ENCODE measurements at places on chromosomes 5 and 9.

- DNase-seq, result no peak
Observed at GRCh38 chr5:87885758-87886157, 382.9 kb downstream of the TMEM161B start.

DNA sequence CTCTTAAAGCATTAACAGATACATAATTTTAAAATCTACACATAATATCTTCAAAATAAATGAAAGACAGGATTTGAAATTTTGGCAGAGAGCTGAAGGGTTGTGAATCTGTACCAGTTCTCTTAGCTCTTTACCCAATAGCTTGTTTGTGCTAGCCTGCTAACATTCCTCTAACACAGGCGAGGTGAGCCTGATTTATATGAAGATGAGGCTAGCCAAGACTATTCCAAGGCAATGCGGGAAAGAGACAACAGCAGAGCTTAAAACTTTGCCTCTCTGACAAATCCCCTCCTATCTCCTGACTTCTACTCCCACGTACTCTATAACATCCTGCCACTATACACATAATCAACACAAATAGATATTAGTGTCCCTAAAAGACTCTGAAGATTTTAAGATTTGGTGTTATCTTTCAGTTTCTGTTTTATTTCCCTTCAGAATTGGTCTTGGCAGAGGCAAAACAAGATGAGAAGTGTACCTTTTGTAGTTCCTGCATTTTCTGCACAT lies 745.6 kb upstream of the ZNF608 start:
- no peak for DNase-seq

DNA sequence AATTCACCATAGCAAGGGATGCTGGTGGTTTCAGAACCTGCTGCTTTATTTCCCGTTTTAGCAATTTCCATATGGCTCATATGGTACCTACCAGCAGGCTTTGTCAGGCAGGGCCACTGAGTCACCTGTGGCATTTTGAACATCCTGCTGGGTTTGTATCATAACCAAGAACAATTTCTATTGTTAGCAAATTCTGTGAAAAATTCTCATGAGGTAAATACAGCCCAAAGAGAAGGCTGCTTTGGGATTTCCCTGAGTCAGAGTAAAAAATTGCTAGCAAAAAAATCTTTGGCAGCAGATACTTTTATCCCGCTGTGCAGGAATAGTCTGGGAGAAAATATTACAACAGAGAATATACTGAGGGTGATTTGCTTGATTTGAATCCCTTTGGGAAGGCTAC lies 52.7 kb downstream of the PRR16 start:
- no peak for DNase-seq

DNA sequence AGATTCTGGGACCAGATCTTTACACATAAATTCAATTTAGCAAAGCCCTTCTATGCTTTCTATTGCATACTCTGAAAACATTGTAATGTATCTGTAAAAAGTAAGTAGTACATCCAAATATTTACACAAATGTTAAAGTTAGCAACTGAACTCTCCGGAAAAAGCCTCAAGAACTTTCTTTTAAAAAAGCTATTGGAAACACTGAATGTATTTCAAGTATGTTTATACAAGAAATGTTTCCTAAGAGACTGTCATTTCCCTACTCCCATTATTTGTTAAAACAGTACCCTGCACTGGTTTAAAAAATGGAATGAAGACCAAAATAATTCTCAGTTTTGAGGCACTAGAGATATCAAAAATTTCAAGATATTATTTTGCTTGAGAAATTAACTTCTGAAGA lies 44.8 kb upstream of the TRIM36 start:
- DNase-seq, result no peak

DNA sequence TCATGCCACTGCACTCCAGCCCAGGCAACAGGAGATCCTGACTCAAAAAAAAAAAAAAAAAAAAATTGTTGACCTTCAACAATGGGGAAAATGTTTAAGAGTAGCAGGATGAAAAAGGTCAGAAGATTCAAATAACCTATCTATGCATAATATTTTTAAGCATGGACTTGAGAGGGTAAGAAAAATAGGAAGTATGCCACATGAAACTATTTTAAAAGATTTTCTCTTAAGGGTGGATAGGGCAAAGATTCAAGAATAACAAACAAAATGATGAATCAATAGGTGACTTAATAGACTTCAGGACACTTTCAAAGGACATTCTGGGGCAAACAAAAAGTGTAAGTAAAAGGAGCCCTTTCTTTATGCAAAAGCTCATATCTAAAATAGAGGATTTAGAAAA lies 3.2 kb downstream of the TEX48 start:
- no peak for DNase-seq

DNA sequence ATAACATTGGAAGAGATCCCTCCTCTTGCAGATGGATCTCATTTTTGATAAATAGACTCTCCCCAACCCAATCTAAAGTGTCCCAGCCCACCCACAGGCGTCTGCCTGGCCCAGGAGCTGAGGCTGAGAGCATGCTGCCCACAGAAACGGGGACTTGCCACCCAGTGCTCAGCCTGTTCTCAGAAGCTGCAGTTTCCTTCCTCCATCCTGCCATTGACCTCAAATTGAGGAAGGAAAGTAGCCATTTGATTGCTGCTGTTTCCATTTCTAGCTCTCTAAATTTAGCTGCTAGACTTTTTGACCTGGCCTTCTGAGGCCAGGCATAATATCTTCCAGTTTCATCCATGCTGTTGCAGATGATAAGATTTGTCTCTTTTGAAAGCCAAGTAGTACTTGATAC lies 31.1 kb upstream of the FRMD3 start:
- DNase-seq, result no peak

- DNase-seq, result no peak
Observed at GRCh38 chr5:97888439-97888838, 705.4 kb upstream of the RIOK2 start.

DNA sequence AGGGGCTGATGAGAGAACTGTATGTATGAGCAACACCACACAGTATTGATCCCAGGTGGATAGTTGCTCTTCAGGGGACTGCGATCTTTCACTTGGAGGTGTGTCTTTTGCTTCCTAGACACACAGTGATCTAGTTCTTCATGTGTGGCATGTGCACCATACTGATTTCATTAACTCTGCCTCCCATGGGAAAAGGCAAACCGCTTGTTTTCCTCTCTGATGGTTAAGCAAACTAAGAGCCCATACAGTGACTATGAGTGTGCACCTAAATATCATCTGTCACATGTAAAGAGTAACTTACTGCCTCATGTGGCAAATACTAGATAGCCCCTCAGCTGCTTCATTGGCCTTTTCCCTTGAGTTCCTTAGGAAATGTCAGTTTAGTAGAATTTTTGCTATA lies 147.3 kb downstream of the TLE4 start:
- DNase-seq, result no peak

GRCh38 chr9:128383007-128383753 lies 12.0 kb downstream of the URM1 start:
- DNase-seq, result no peak

DNA sequence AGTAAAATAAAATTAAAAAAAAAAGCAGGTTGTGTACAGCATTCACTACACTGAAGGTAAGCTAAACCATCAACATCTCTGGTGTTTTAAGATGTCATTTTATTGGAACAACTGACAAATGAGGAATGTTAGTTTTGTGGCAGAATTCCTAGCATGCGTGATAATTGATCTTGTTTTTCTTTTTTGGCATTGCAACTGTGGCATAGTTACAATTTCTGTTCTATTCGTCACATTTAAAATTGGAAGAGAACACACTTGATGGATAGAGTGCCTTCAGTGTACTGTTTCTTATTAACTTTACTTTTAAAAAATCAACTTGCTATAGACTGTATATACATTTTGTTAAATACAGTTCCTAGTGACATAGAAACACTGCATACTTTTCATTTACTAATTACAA lies 43.6 kb upstream of the TNFSF15 start:
- no peak for DNase-seq

Measured in NCI-H1436 treated with DMSO at 0.1 percent for 48 hours (cell line).